ENCODE measurements at places on chromosomes 1 and 21.
A peak's percentile ranks its signal among the peaks of the same experiment; 100 is the strongest.

GRCh38 chr1:218521414-218522169 lies 176.5 kb downstream of the TGFB2 start:
- H3K4me1 ChIP-seq, result no peaks in the 10 kb centered on the region
- no peaks in the 10 kb centered on the region for H3K27me3 ChIP-seq
- H3K4me3 ChIP-seq, result no peak overlapping the region
- no peak overlapping the region for H3K27ac ChIP-seq
- no peaks in the 10 kb centered on the region for H3K36me3 ChIP-seq

DNA sequence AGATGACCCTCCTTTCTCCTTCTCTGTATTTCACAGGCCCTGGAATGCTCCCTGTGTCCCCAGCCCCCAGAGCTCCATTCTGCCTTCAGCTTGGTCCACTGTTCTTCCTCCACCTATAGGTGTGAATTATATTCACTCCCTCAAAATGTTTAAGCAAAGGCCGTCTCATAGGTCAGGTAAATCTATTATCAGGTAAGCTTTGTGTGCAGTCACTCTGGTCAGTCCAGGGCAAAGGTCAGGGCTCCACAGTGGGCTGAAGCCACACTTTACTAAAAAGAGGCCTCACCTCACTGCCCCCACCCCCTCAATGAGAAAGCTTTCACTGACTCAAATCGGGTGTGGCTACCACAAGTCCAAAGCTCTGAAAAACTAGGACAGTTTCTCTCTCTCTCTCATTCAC lies 65.9 kb downstream of the DNTTIP2 start:
- H3K4me3 ChIP-seq, result no peak overlapping the region
- H3K4me1 ChIP-seq, result no peaks in the 10 kb centered on the region
- H3K27ac ChIP-seq, result no peak overlapping the region
- no peaks in the 10 kb centered on the region for H3K36me3 ChIP-seq

GRCh38 chr1:37306461-37306860 lies 167.9 kb upstream of the ZC3H12A start:
- H3K4me3 ChIP-seq, result no peak overlapping the region
- no peaks in the 10 kb centered on the region for H3K36me3 ChIP-seq
- H3K27me3 ChIP-seq, result no peaks in the 10 kb centered on the region
- H3K4me1 ChIP-seq, result peaks cover 6% of the 10 kb centered on the region

GRCh38 chr1:191690931-191691330 lies 467.3 kb upstream of the RGS18 start:
- DNase-seq, result no peak
- no peaks in the 10 kb centered on the region for H3K27me3 ChIP-seq
- no peaks in the 10 kb centered on the region for H3K36me3 ChIP-seq
- H3K4me1 ChIP-seq, result no peaks in the 10 kb centered on the region
- no peak overlapping the region for H3K27ac ChIP-seq

- no peak overlapping the region for H3K27ac ChIP-seq
- H3K4me3 ChIP-seq, result no peak overlapping the region
- DNase-seq, result peak; percentile 10
- H3K27me3 ChIP-seq, result no peaks in the 10 kb centered on the region
- no peaks in the 10 kb centered on the region for H3K36me3 ChIP-seq
Observed at GRCh38 chr1:43273708-43274107, 3.9 kb downstream of the TMEM125 start.

- no peak overlapping the region for H3K4me3 ChIP-seq
- H3K4me1 ChIP-seq, result no peaks in the 10 kb centered on the region
- no peaks in the 10 kb centered on the region for H3K36me3 ChIP-seq
- DNase-seq, result no peak
Observed at GRCh38 chr1:25034736-25035522, 104.9 kb upstream of the RUNX3 start.

DNA sequence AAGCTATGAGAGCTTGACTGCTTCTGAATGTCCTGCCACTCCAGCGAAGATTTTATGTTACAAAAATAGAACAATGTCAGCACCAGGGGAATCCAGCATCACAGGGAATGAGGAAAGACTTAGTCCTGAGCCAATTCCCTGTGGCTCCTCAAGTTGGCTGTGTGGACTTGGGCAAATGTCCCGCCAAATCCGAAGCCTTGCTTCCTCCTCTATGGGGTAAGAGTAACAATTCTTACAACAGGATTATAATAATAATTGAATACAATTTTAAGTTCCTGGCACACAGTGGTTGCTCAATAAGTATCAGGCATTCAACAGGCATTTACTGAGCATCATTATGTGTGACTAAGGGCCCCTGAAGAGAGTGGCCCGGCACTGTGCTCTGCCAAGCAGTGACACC lies 44.4 kb downstream of the STPG1 start:
- DNase-seq, result peak; percentile 69
- no peaks in the 10 kb centered on the region for H3K4me1 ChIP-seq

DNA sequence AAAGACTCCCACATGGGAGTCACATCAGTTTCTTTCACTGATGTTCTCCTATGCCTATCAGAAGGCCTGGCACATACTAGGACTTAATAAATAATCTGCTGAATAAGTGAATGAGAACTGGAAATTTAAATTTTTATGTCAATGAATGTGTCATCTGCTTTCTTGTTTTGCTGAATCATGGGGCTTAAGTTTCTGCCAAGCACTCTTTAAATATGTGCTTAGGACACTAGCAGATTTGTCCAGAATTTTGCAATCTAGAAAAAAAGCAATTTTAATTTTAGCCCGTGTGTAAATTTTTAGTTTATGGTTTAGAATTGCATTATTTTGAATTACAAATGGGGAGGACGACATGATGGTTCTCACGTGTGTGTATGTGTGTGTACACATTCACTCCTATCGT lies 803.1 kb downstream of the USP25 start:
- H3K4me1 ChIP-seq, result no peaks in the 10 kb centered on the region
- no peak overlapping the region for H3K4me3 ChIP-seq

DNA sequence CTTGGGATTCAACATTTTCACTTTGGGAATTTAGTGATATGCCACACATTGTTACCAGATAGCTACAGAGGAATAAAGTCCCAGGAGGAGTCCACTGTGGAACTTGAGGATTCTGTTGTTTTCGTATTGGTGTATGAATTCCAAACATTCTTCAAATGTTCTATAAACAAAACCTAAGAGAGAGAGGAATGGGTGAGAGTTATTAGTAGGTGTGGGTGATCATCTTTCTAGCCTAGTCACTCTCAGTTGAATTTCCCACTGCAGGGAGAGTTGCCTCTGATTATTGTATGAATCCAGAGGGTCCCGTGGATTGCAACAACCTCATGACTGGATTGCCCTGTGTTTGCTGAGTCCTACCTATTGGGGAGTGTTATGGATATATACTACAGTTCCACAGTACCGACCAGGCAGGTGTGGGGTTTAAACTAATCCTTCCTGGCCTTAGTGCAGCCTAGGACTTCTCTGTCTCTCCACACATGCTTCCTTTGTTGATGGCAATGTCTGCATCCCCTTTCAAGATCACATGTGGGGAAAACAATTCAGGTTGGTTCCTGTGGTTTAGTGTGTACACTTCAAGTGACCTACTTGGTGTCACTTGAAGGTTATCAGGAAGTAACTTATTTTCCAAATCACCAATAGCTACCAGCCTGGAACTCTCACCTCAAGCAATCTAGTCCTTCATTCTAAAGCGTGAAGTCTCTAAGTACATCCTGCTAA lies 91.8 kb downstream of the ADCY10 start:
- DNase-seq, result no peak
- H3K27ac ChIP-seq, result no peak overlapping the region
- H3K27me3 ChIP-seq, result no peaks in the 10 kb centered on the region
- no peak overlapping the region for H3K4me3 ChIP-seq
- H3K4me1 ChIP-seq, result no peaks in the 10 kb centered on the region

DNA sequence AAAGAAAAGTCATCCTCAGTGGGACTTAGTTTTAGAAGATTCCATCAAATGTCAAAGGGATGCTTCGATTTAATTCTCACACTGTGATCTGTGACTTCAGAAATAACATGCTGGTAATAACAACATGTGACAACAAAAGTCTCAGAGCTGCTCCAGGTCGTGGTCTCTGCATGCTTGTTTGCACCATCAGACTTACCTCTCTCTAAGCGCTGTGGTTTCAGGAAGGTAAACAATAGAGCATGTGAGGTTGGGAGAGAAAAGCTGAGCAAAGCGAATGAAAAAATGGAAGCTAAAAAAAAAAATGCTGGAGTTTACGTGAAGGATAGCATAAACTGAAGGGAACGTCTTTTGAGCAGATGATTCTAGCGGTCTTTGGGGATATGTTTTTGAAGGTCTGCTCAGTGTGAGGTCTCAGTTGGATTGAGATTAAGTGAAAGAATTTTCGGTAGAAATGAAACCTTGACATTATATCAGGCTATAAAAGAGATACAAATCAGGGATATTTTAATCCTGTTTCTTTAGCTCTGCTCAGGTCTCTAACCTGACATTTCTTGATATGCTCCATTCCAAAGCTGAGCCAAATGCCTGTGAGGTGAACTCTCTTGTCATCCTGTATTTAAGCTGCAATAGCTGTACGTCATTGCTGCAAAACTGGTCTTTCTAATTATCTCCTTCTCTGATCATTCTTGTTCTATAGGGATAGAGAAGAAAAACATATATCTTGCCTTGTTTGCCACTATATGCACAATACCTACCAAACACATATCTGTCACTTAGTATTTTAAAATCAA lies 86.5 kb downstream of the C1orf21 start:
- H3K27me3 ChIP-seq, result no peaks in the 10 kb centered on the region
- H3K27ac ChIP-seq, result no peak overlapping the region
- H3K36me3 ChIP-seq, result no peaks in the 10 kb centered on the region
- no peak overlapping the region for H3K4me3 ChIP-seq

DNA sequence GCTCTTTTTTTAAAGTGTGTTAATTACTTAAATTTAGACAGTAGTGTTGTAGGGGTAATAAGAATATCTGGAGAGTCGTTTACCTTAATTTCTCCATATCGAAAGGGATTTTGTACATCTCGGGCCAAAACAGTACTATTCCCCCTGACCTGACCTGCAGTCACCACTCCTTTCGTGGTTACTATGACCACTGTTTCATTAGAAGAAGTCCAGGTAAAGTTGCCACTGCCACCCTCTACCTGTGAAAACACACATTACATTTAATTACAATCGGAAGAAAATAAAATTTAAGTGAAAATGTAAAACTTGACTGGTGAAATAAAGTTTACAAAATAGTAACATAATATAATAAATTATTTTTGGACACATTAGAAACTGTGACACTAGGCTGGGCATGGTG lies 37.2 kb downstream of the NUP210L start:
- no peaks in the 10 kb centered on the region for H3K36me3 ChIP-seq
- H3K27me3 ChIP-seq, result no peaks in the 10 kb centered on the region
- no peak for DNase-seq
- no peak overlapping the region for H3K4me3 ChIP-seq

GRCh38 chr1:110617589-110617988 lies 11.4 kb upstream of the KCNA2 start:
- no peak for DNase-seq
- H3K27me3 ChIP-seq, result no peaks in the 10 kb centered on the region
- H3K4me3 ChIP-seq, result no peak overlapping the region
- no peak overlapping the region for H3K27ac ChIP-seq
- H3K36me3 ChIP-seq, result no peaks in the 10 kb centered on the region
- H3K4me1 ChIP-seq, result no peaks in the 10 kb centered on the region

Data from breast epithelium (tissue), 4 donors.